Activated T-helper 17 cell treated with anti-CD3 and anti-CD28 coated beads, Interleukin-2, amount 50 U/mL, for 72 hours (primary cell): ENCODE measurements at places on chromosomes 12 and 14.
A peak's percentile ranks its signal among the peaks of the same experiment; 100 is the strongest.

DNA sequence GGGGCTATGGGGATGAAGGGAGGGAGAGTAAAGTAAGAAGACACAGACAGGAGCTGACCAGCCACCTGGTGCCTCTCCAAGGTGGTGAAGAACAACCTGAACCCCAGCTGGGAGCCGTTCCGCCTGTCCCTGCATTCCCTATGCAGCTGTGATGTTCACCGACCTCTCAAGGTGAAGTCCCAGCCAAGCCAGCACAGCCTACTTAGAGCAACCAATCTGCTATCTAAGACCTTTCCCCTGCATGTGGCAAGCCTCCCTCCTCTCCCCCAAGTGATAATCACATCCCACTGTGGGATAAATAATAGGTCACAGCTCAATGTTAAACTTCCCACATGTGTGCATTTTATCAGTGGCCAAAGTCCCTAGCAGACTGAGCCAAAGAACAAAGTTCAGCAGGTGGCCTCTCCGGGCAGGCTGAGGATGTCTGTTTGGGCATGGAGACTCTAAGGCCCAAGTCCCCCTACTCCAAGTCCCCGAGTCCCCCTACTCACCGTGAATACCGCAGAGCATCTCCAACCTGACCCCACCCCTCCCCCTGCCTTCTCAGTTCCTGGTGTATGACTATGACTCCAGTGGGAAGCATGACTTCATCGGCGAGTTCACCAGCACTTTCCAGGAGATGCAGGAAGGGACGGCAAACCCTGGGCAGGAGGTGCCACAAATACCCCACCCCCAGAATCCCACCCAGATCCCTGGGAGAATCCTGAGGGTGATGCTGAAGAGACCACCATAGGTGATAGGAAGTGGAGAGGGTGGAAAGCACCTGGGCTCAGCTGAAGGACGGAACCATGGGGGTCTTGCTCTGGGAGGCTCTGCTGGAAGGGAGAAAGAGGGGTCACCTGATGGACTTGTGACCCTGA lies 3.5 kb downstream of the CPNE6 start:
- no peak for ATAC-seq

GRCh38 chr14:89543425-89543790 lies 126.4 kb upstream of the FOXN3 start:
- no peak for ATAC-seq

DNA sequence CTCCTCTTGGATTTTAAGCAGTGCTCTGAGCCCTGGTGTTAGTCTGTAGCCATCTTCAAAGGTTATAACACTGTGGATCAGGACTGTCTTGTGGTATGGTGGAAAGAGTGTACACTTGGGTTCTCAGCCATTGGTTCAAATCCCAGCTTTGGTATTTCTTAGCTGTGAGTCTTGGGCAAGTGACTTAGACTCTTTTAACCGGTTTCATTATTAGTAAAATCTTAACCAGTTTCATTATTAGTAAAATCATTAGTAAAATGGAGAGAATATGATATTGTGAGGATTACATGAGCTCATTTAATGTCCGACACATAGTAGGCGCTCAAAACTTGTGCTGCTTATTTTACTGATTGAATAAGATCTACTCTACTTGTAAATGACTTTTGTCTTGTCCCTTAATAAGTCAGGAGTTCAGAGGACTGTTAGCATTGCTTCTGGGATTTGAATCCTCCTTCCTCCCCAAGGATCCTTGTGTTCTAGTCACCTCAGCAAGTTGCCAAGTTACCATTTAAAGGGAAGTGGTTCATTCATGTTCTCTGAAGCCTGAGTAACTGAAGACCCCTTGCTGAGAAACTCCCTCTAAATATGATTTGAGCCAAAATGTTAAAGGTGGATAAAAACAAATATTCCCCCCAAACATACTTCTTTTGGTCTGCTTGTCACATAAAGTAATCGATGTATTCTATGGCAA lies 12.4 kb downstream of the TTLL5 start:
- ATAC-seq = peak; percentile 93

GRCh38 chr12:16618256-16618655 lies 12.3 kb upstream of the LMO3 start:
- ATAC-seq = no peak

- ATAC-seq = no peak
These were observed 51.2 kb downstream of the ARMH4 start for GRCh38 chr14:58100735-58101368.

GRCh38 chr12:46841891-46842290 lies 16.1 kb upstream of the SLC38A4 start:
- no peak for ATAC-seq

- ATAC-seq = peak; percentile 92
These were observed 6.8 kb upstream of the RASAL1 start for GRCh38 chr12:113142173-113142885.

DNA sequence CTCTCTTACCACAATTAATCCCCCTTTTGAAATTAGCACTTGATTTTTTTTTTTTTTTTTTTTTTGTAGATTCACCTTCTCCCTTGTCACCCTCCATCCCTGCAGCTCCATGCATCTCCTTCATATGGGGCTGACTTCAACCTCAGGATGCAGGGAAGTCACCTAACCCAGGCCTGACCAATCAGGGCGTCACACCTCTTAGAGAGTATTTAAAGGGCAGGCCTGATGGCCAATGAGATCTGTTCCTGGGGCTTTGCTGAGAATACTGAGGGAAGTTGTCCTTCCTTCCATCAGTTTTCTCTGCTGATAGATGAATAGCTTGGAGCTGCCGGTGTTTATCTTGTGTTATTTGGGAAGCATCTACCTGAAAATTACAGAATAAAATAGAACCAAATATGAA lies 1104.7 kb upstream of the TMEM132C start:
- ATAC-seq = no peak

GRCh38 chr14:51369814-51370213 lies 129.8 kb downstream of the TMX1 start:
- ATAC-seq = no peak

DNA sequence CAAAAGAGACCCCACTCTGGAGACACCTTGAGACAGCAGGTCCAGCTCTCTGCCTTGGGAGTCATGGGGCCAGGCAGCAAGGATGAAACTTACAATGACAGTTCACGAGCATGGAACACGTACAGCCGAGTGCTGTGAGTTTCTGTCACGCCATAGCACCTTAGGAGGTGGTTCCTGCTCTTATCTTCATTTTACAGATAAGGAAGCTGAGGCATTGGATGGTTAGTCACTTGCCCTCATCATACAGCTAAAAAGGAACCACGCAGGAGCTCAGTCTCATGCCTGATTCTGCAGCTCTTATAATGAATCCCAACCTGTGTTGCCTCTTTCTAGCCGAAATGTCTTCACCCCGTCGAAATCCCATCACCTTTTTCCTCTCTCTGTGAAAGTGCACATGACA lies 39.9 kb downstream of the C14orf132 start:
- ATAC-seq = no peak

DNA sequence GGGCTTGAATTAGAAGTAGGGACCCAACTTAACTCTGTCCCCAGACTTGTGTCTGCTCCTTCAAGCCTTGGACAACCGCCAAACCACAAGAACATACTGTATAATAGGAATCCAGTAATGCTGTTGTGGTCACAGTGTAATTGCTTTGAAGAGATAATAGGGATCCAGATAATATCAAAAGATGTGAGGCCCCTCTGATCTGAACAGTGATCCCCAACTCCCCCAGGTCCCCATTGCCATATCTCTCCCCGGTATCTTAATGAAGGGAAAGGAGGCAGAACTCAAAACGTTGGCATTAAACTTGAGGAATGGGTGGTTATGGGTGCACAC lies 8.5 kb upstream of the PLEKHH1 start:
- no peak for ATAC-seq

- ATAC-seq = peak; percentile 62
These were observed 14.0 kb downstream of the SRSF5 start for GRCh38 chr14:69780952-69781351.

DNA sequence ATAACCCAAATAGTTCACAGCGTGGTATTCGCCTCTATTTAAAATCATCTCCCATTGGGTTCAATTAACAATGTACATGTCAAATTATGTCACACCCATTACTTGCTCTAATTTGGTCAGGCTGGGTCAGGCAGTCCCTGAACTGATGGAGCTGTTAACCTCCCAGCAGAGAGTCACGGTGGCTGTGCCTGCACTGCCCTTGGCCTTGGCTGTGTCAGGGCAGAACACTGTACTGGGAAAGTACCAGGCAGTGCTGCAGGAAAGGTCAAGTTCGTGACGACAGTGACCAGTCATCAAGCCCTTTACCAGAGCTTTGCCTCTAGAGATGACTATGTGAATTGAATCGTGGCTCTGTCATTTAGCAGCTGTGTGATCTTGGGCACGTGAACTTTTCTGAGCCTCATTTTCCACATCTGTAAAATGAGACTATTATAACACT lies 100.0 kb downstream of the ARF6 start:
- peak; percentile 96 for ATAC-seq

DNA sequence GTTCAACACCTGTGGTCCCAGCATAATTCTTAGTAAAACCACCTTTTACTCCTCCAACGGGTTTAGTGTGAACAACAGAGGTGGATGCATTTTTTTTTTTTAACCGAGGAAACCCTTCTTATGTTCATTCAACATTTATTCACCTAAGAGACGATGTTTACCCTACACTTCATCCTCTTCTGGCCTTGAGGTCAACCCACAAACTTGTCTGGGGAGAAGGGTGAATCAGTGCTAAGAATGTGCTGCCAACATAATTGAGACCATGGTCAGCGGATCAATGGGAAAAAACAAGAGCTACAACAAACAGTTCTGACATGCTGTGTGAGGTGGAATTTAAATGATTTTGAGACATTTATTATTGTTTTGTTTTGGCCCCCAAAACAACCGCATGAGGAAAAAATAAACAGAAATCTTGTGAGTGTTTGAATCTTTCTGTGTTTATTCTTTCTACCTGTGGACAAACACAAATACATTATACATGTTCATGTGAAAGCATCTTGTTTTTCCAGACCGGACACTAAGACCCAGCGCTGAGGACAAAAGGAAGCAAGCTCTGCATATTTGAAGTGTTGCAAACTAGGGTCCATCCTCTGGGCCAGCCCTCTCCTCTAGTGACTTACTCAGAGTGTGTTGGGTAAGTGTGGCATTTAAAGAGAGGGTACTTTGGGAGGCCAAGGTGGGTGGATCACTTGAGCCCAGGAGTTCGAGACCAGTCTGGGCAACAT lies 5.1 kb upstream of the USP30 start:
- no peak for ATAC-seq

DNA sequence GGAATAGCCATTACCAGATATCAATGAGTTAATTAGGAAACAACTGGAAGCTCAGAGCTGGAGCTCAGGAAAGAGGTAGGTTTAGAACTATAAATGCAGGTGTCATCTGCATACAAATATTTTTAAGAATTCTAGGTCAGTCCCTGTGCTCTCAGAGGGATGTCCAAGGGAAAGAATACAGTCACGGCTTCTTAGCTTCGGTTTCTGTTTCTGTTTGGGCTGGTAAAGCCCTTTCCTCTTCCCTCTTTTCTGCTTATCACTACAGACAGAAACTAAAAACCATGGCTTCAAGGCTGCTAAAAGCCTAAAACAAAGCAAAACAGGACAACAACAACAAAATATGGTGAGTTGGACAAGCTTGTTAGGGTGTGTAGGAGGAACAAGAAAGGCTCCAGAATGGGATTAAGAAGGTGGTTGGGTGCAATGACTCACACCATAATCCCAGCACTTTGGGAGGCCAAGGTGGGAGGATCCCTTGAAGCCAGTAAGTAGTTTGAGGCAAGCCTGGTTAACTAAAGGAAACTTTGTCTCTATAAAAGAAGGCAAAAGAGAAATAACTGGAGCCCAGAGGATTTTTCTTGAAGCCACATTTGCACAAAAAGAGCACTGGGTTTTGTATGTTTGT lies 113.0 kb downstream of the SEC23A start:
- ATAC-seq = peak; percentile 69

DNA sequence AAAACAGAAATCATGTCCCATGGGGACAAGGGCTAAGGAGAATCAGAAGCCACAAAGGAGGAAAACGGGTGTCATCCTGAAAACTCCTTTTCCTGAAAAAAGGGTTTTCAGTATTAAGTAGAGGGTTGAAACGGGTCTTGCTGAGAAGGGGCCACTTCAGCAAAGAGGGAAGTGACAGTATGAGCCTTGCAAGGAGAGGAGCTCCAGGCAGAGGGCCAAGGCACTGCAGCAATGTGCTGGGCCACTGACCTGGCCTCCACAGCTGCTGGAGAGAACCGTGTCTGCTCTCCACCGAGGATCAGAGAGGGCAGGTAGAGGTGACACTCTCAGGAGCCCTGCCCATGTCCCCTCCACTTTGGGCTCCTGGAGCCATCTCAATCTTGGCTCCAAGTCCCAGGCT lies 103.3 kb downstream of the NCOR2 start:
- no peak for ATAC-seq

- ATAC-seq = no peak
These were observed 142.1 kb downstream of the TTC7B start for GRCh38 chr14:90674043-90674670.

GRCh38 chr12:53543539-53543938 lies 36.3 kb upstream of the NPFF start:
- peak; percentile 99 for ATAC-seq

DNA sequence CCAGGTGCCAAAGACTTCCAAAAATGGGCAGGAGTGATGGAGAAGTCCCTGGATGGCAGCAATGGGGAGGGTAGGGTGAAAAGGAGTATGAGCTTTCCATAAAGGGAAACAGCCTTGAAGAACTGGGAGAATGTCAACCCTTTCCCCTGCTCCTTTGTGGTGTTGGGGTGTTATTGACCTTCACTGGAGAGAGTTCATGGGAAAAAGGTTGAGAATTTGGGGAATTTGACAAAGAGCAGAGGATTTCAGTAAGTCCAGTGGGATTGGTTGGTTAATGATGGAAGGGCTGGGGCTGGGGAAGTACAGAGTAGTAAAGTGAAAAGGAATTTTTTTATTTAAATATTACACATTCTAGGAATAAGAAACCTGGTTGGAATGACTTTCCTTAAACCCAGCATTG lies 116.6 kb downstream of the ERC1 start:
- ATAC-seq = no peak

- ATAC-seq = no peak
These were observed 4.1 kb upstream of the KRT84 start for GRCh38 chr12:52389313-52390207.

DNA sequence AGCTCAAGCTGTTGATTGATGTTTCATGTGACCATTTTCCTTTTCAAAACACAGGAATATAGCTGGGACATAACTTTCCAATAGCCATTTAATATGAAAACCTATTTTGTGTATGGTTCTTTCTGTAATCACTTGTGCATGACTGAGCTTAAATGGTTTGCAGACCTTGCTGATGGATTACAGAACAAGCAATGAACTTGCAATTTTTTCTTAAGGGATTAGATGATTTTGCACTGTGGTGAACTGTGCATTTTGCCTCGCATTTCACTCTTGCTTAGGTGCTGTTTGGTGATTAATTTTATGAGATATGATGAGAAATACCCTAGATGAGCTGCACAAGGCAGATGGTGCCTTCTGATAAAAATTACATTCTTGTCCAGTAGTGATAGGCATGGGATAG lies 419.0 kb upstream of the FBXO33 start:
- ATAC-seq = no peak

DNA sequence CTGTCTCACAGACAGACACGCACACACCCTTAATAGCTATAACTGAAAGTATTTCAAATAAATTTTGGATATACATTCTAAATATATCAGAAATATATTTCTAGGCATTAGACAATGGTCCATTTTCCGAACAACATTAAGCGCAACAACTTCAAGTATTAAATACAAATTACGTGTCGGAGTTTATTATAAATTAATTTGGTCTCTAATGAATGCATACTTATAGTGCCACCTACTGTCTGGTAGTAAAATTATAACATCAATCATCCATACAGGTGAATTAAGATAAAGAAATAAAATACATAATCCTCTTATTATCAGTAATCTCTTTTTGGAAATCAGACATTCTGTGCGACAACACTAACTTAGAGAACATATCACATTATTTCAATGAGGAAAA lies 27.2 kb upstream of the CMAS start:
- no peak for ATAC-seq
